IMR-90 (cell line): ENCODE measurements at places on chromosomes 2 and 18.

DNA sequence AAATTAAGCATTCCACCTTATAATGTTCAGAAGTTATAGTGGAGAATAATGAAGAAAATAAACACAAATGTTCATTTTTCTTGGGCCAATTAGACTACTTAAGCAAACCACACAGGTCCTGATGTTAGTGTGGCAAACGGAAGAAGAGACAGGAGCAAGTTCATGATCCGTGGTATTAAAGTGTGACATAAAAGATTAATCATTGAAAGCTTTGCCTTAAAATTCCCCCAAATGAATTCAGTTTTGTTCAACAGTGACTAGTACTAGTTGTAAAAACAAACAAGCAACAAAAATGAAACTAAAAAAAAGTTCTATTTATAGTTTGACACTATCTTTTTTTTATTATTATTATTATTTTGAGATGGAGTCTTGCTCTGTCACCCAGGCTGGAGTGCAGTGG lies 73.7 kb downstream of the RFTN2 start:
- no peak for DNase-seq

- DNase-seq = peak; percentile 40
Measured at GRCh38 chr2:26245810-26246209, 1.1 kb downstream of the HADHB start.

DNA sequence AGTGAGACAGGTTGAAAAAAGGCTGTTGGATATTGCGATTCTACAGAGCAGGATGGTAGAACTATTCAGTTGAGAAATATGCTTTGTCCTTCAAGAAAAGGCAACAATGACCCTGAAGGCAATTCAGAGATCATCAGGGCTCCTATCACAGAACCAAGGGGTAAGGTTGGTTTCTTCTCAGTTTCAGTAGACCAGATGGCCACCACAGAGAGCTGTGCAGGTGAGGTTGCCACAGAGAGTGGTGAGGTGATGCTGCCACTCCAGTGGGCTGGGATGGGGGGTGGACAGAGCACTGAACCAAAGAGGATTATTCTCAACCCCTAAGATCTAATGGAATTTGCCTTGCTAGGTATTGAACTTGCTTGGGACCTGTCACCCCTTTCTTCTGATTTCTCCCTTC lies 64.6 kb upstream of the ZBTB7C start:
- no peak for DNase-seq

GRCh38 chr18:13635046-13635445 lies 91.3 kb downstream of the FAM210A start:
- DNase-seq = no peak

DNA sequence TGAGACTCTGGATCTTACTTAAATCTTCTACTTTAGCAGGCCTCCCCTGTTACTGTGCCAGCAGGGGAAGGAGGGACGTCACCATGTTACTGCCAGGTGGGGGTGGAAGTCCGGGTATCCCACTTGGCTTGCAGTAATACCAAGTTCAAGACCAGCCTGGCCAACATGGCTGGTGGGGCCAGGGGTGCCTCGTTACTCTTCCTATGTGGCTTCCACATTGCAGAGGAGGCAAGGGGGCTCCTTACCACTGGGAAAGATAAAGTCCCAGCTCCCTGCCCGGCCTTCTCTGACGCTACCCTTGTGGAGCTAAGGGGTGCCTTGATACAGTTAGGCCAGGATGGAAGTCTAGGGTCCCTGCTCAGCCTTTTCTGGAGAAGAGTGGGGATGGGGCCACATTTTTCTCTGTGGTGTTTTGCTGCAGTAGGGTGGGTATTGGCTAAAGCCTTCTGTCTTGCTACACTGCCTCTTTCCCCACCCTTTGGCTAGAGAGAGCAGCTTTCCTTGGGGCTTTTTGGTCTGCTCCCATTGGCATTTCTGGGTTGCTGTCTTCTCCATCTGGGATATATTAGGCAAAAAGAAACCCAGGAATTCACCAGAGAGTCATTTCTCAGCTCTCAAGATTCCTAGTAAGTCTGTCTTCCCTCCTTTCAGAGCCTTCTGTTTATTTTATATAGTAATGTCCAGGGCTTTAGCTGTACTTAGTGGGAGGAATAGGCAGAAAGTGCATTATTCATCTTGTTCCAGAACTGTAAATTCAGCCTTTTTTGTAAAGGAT lies 21.9 kb downstream of the ELMOD3 start:
- DNase-seq = peak; percentile 63

DNA sequence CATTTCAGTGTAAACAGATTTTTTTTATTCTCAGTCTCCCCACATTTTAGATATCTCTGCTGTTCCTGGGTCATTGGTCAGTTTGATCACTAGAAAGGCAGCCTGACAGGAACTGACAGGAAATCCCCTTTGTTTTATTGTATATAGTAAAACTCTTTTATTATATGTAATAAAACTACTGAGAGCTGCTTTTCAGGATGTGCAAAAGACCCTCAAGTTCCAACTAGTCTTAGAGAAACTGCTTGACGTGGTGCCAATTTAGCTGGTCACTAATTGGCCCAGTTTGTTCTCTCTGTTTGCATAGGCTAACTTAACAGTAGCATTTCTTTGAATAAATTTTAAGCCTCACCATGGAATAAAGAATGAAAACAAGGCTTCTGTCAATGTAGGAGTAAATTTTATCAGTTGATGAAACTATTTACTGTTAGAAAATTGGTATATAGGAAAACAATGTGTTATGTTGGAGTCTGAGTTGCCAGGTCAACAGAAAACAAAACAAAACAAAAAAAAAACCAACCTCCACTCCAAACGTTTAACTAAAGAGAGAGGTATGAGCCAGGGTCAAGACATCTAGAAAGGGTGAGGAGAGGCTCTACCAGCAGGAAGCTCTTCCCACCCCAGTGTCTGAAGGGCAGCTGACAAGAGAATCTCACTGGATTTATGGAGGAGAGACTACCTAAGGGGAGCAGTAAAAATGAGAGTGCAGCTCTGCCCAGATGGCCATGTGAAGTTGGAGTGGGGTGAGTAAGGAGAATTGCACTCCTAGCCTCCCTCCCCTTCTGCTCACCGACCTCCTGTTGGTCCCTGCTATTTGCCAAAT lies 184.6 kb downstream of the ST6GAL2 start:
- no peak for DNase-seq

DNA sequence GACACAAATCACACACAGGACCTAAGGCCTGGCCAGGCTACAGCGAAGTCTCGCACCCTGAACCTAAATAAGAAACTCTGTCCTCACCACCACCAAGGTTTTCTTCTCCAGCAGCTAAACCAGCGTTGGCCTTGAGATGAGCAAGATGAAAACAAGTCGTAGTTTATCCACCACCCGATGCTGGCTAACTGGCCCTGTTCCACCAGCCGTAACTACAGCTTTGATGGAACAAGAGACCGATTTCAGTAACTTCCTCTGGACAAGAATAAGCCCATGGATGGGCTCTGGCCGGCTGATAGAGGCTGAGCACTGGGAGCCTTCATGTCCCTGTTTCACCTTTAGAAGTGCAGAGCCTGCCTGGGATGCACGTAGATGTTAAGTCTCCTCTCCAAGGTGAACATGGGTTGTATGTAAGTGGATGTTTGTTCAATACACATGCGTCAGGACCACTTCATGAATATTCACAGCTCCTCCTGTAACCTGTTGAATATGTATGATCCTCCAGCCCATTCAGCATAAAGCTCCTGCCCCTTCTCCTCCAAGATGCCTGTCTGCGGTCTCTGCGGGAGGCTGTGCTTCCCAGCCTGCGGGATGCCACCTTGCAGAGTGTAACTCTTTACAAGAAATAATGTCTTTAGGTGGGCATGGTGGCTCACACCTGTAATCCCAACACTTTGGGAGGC lies 24.2 kb downstream of the ADI1 start:
- DNase-seq = no peak

- no peak for DNase-seq
Measured at GRCh38 chr2:70443078-70443465, 110.6 kb downstream of the TGFA start.

GRCh38 chr2:158321264-158321663 lies 135.3 kb downstream of the CCDC148 start:
- peak; percentile 45 for DNase-seq

- DNase-seq = peak; percentile 88
Measured at GRCh38 chr2:133844214-133844892, 276.1 kb upstream of the NCKAP5 start.

DNA sequence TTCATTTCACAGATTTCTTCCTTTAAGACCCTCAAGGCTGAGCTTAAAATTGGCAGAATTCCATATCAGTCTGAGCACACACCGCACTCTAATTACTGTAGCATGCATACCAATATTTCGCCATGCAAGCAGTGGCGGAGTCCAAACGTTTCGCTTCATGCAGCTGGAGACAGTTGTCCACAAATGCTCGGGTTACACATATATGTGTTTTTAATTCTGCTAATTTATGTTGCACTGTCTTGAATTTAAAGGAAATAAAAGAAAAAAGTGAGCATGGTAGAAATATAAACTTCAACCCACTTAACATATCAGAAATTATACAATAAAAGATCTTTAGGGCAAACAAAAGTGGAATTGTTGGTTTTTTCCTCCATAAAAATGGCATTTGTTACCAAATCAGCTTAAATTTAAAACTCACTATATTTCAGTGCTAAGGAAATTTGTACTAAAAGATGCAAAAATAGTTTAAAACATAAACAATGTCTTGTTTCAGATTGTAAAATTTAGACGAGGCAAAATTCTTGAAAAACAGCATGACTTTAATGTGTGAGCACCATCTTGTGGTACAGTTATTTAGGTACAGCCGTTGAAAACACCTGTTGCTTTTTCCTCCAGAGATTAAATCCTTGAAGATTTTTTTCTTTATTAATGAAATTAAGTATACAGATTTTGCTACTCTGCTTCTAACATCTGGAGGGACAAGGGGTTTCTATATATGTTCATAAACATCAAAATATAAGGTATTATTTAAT lies 24.1 kb upstream of the KANSL1L start:
- peak; percentile 58 for DNase-seq

GRCh38 chr2:14867853-14868252 lies 235.3 kb downstream of the LRATD1 start:
- no peak for DNase-seq

- no peak for DNase-seq
Measured at GRCh38 chr18:30245766-30246455, 796.6 kb downstream of the DSC3 start.

GRCh38 chr2:175854665-175855064 lies 147.4 kb downstream of the LNPK start:
- DNase-seq = no peak

DNA sequence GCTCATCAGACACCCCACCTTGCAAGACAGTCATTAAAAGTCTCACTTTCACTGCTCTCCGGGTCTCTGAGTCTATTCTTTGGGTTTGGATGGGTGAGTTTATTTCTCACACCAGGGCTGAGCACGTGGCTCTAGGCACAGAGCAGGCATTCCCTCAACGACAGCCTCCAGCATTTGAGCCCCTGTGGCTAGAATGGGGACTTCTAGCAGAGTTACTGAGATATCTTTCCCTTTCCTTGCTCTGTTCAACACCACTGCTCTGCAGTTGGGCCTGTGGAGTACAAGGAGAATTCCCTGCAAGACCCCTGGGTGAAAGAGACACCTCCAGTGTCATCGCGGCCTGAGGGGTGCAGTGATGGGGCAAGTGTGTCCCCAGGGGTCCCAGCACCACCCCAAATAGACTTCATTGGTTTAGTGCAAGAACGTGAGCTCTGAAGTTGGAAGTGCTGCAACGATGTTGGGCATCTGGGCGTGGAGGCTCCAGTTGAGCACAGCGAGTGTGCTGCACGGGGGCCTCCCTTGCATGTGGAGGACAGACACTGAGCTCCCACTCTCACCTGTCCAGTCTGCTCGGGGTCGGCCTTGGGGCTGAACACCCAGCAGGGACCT lies 184.1 kb upstream of the HS6ST1 start:
- DNase-seq = no peak

DNA sequence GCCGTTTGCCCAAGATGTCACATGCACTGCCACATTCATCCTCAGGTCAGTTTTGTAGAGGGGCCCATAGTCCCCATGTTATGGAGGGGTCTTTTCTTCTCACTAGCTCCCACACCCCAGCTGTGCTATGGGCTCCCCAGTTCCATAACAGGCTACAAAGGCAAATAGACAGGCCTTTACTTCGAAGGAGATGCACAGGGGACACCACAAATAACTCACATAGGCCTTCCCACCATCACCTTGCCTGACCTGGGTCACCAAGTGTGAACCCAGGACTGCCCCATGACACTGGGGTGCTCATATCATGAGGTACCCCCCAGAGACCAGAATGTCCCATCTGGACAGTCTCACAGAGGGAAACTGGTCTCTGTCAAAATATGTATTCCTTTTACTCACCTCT lies 15.0 kb upstream of the INO80C start:
- no peak for DNase-seq

DNA sequence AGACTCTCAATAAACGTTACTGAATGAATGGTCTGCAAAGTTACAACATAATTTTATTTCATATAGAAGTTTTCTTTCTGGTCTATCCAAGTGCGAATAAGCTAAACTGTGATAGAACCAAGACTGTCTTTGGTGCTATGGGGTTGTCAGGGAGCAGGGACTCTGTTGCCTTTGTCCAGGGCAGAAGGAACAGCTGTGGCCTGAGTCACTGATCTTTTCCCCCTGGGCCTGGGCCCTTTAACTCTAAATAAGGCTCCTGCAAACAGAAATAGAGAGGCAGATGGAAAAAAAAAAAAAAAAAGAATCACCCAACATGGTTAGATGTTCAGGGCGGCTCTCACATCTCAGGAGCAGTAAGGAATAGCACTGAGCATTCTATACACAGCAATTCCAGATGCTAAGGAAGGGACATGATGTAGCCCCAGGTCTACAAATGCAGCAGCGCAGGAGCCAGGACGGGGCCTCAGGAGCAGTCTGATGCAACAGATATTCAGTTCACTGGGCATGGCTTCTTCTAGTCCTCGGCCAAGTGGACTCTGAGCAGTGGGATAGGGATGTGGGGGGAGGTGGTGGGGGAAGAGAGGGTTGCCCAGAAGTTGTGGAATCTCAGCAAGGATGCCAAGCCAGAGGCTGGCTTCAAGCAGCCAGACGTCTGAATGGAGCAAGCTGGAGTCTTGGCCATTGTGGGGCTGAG lies 247.1 kb upstream of the SIX2 start:
- no peak for DNase-seq

DNA sequence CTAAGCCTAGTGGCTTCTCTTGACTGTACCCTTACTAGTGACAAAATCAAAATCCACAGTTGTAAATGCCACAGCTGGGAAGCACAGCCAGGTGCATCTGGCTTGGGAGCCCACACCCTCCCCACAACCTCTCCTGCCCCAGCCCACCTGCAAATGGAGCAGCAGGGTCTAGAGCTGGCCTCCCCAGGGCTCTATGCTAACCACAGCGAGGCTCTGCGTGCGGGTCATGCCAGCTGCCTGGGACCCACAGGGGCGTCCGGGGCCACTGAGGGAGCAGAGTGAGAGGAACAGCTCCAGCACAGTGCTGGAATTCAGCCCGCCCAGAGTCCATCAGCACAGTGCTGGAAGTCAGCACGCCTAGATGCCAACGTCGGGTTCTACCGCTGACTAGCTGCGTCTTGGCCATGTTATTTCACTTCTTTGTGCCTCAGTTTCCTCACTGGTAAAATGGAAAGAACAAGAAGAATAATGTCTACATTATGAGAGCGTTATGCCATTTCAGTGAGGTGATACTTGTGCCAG lies 109.1 kb upstream of the ID2 start:
- no peak for DNase-seq
